KG1 (cell line): ENCODE measurements at places on chromosomes 6 and 20.

GRCh38 chr6:169194737-169195136, 58.9 kb downstream of the THBS2 start:
- DNase-seq: no peak

DNA sequence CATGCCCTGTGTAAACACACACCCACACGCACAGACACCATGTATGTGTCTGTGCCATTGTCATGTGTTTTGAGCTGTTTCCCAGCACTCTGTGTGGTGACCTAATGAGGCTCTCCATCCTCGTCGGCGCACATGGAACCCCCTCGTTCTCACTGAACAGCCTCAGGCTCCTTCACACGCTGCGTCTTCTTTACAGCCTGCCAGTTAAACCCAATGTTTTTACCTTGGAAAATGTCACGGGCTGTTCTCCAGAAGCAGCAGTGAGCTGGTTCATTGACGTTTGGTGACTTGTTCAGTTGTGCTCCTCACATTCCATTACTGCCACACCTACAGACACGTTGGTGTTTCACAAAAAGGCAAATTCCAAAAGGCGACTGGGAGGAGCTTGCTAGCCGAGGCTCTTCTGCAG, 201.0 kb upstream of the FOXQ1 start:
- no peak for DNase-seq

DNA sequence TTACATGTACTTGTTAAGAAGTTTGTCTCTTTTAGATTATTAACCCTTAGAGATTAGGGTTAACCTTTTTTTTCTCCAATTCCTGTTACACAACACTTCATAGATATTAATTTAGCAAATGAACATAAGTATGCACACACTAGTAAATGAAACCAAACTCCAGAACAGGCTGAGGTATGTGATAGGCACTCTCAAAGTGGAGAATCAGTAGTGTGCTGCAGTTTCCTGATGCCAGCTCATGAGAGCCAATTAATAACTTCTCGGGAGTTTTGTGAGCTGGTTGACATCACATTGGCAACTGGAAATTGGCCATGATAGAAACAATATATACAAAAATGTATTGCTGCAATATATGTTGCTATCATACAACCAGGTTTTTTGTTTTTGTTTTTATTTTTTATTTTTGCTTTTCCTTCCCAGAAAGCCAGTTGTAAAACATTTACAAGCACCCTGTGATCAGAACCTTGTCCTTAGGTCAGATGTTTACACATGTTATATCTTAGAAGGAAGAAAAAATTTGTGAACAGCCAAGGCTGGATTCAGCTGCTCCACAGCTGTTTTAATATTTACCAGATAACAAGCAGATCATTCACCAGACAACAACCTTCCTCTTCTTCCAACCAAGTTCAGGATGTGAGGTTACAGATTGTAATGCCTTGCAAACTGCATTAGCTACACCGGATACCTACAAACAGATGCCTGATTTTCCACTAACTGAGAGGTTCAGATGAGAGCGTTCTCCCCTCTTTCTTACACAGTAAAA, 42.4 kb upstream of the ECHDC1 start:
- DNase-seq: no peak

- DNase-seq: no peak
These were observed 32.4 kb upstream of the RPP40 start for GRCh38 chr6:5036269-5036668.

- no peak for DNase-seq
These were observed 807.4 kb upstream of the CITED2 start for GRCh38 chr6:140181876-140182275.

DNA sequence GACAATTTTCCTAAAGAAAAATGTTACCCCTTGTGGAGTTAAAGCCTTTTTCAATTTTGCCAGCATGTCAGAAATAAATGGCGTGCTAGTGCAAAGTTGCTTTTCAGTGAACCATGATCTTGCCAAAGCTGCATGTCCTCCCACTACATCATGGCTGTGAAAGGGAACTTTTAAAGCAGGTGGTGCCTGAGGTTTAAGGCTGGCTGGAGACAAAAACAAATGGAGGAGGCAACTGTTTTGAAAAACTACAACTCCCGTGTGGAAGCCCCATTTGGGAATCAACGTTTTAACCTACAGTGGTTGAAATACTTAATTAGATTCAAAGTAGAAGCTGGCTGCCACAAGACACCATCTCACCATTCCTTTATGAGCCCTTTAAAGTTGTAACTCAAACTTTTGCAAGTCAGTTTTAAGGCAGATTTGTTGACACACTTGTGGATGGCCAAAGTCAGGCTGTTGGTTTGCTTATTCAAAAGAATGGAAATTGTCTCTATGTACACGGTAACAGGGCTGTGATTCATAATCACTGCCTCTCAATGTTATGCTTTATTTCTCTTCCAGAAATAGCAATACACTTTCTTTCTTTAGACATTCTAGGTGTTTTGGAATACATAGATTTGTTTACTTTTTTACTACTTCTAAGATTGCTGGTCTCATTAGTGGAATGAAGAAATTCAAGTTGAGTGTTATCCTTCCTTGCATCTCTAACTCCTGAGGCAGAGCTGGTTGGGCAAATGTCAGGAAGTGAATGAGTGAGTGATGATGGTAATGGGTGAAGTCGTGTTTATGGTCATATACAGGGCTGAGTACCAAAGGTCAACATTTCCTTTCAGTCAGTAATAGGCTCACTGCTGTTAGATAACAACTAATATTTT, 196.4 kb upstream of the GMDS start:
- no peak for DNase-seq

GRCh38 chr6:1346558-1347091, 34.7 kb downstream of the FOXQ1 start:
- DNase-seq: no peak

DNA sequence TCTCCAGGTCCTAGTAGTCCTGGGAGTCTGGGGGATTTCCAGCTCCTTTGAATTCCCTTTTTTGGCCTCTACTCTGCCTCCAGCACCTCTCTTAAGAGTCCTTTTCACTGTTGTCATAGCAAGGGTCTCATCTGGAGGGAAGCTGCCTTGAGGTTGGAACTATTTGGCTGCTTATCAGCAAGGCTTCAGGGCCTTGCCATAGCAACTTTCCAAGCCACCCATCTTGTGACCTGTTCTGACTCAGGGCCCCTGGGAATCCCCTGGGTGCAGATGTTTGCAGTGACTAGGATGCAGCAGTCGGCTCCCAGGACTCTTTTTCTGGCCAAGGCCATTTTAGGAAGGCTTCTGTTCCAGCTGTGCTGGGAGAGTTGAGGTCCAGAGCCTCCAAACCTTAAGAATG, 12.4 kb downstream of the PKIG start:
- DNase-seq: no peak

GRCh38 chr6:116497113-116497676, 14.2 kb upstream of the CALHM5 start:
- no peak for DNase-seq

DNA sequence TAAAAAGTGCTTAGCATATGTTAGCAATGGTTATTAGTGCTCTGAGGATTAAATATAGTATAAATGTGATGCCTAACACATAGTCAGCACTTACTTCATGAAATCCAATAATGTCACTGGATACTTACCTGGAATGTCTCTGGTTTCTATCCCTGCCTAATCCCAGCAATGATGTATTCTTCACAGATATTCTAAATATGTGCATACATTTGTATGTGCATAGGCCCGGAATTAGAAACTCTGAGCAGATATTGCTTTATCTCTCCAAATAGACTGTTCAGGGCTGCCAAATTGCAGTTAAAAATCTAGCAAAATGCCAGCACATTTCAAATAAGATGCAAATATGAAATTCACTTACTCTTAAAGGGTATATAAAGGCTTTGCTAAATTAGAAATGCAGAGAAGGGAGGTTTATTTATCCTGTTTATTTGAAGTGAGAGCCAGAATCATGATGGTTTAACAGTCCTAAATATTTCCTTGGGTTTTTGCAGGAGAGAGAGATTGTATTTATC, 81.3 kb downstream of the SAMD5 start:
- DNase-seq: no peak

GRCh38 chr20:36251426-36251825, 15.1 kb downstream of the AAR2 start:
- DNase-seq: no peak

DNA sequence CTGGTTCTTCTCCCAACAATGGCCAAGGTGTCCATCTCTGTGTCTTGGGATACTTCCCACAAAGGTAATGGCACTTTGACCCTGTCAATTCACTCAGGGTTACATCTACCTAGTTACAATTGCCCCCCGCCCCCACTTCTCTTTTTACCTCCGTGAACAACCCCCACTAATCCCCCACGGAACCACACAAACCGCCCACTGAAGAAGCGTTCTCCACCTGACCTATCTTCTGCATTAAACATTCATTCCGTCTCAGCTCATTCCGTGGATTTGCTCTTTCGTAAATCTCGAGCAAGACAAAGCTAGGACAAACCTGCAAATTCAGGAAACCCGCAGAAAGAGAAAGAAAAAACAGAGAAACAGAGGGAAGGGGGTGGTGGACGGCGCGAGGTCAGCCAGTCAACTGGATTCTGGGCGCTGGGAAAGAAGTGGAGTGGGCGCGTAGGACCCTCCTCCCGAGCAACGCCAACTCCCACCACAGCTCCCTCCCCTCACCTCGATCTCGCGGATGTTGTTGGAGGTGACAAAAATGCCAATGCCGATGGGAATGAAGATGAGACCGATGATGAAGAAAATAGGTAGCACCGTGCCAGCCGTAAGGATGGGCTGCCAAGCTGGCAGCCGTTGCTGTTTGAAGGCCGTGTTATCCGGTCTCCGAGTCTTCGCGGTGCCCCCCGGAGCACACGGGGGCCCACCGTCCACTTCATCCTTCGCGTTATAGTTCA, 523 bp downstream of the TMEM30A start:
- peak; percentile 78 for DNase-seq
